ENCODE measurements at places on chromosomes 2 and 18.

DNA sequence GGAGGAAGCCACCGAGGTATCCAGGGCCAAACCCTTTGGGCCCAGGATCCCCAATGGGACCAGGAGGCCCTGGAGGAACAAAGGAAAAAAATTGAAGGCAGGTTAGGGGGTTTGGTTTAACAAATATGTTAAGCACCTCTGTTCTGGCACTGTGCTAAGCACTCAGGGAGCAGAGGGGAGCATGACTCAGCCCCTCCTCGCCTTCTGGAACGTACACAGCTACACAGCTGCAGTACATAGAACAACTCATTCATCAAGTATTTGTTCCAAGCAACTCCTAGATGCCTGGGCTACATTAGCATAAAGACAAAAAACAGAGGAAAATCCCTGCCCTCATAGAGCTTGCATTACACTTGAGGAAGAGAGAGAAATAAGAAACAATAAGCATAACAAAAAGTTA lies 153.6 kb downstream of the COL4A4 start:
- no peak for DNase-seq

DNA sequence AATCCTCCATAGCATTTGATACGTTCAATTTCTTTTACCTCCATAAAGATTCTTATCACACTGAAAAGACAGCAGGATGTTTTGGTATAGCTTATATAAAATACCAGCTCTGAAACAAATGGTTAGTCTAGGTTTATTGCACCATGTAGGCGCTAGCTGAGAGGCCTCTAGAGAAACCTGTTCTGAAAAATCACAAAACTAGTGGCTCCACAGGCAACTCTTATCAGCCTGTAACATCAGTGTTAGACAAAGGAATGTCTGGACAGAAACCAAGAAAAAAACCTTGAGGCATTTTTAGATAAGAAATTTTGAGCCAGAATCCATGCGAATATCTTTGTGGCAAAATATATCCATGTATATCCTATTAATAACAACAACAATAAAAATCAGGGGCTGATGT lies 440.4 kb upstream of the MAP2 start:
- no peak for DNase-seq

DNA sequence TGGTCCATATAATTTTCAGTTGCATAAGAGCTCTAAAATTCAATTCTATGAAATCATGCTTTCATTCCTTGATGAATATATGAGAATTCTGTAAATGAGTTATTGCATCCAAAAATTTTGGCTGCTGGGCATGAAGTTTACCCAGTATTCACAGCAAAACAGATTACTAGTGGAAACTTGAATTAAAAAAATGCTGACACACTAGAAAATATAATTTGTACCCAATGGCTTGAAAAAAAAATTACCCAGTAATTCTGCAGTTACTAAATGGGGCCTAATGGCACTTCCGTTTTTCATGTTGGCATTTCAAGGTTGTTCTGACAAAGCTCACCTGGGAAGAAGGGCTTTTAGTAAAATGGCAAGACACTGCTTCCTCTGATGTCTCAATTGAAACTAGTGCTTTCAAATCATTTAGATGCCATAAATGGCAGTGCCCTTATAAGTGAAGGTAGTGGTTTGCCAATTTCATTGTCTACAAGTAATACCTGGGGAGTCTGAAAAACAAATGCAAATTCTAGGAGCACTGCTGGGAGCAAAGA lies 343.6 kb downstream of the TDRD15 start:
- no peak for DNase-seq

- no peak for DNase-seq
These were observed 121.7 kb downstream of the FSIP2 start for GRCh38 chr2:185860321-185860720.

DNA sequence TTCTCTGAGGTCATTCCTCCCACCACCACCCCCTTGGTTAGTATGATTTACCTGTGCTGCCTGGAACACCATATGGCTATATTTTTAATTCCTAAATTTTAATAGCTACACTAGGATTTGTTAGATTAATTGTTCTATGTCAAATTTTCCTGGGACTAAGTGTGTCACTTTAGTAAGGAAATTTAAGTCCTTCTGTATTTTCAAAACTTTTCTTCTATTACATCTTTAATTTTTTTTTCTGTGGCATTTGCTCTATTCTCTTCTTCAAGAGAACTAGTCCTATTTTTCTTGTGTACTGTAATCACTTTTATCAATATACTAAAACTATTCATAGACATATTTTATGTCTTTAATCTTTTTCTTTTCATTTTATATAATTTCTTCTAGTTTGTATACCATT lies 456.9 kb downstream of the ARHGAP15 start:
- no peak for DNase-seq

- no peak for DNase-seq
These were observed 1.7 kb downstream of the SEPTIN2 start for GRCh38 chr2:241317391-241317790.

- DNase-seq, result no peak
These were observed 230.7 kb downstream of the KCNH7 start for GRCh38 chr2:162607915-162608314.

- no peak for DNase-seq
These were observed 31.0 kb upstream of the KCNF1 start for GRCh38 chr2:10880586-10881321.

DNA sequence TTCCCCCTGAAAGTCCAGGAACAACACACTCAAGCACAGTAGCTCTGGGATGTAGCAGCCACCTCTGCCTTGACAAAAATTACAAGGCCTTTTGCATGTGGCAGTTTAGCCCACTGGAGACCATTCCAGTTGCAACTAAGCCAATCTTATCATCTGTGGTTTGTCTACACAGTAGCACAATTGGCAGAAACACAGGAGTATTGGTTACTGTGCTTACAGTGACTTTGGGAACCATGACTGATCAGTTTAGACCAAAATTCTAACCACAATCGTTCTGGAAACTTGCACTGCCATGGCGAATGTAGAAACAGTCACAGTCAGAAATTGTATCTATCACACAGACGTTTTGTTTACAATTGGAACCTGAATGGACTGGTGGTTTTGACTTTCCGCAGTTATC lies 403.7 kb upstream of the MEIS1 start:
- DNase-seq, result no peak

DNA sequence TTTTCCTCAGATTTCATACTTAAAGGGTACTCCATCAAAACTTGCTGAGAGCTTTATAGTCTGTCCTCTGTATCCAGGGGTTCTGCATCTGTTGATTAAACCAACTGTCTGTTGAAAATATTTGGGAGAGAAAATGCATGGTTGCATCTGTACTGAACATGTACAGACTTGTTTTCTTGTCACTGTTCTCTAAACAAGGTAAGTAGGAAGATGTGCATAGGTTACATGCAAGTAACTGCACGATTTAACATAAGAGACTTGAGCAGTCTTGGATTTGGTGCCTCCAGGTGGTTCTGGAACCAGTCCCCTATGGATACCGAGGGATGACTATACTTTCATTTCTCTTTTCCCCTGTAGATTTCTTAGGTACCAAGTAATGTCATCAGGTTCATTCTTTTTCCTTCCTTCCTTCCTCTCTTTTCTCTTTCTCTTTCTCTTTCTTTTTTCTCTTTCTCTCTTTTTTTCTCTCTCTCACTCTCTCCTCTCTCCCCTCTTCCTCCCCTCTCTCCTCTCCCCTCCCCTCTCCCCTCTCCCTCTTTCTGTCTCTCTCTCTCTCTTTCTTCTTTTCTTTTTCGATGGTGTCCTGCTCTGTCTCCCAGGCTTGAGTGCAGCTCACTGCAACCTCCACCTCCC lies 23.2 kb downstream of the ADNP2 start:
- no peak for DNase-seq

DNA sequence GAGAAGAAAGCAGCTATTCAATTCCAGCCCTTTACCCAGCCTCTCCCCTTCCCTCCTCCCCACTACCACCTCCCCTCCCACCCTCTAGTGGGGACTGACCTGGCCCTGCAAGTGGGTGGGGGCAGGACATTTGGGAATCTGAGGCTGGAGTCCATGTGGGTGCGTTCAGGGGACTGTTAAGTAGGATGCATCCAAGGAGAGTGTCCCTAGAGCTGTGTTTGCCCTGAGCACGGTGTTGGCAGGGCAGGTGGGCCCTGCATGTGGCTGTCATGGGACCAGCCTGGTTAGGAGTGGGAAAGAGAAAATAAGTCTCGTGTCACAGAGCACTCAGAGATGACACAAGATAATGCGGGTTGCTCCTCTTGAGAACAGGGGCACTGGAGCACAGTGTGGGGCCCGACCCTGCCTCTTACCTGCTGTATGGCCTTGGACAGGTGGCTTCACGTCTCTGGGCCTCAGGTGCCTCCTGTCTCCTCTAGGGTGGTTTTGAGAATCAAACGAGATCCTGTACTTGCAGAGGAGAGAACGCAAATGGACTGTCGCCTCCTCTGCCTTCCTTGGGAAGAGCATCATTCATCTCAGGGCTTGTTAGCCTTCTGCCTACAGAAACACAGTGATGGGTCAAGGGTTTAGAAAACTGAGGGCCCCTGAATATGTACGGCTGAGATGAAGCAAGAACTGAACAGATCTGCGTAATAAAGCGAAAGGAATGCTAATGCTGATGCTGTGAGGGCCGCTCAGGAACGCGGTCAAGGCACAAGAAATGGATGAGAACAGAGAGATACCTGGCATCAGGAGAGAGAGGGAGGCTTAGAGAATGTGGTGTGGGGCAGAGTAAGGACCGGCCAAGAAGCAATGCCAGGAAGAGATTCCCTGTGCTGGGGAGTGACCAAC lies 187.7 kb upstream of the HAAO start:
- no peak for DNase-seq

DNA sequence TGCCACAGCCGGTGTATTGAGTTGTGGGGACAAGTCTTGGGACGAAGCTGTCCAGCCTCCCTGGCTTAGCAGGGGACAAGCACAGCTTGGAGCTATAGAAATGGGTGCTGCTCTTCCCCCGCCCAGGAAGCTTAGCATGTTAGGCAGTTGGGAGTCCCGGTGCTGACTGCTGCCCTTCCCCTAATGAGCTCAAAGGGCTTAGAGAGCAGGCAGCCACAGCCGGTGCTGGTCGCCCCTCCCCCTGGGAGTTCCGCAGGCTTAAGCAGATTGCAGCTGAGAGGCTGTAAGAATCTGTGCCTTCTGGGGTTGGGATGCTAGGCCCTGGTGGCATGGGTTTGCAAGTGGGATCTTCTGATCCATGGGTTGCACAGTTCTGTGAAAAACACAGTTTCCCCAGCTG lies 237.3 kb downstream of the DCDC2C start:
- DNase-seq, result no peak

- DNase-seq, result no peak
These were observed 17.6 kb downstream of the TTC32 start for GRCh38 chr2:19883971-19884720.

DNA sequence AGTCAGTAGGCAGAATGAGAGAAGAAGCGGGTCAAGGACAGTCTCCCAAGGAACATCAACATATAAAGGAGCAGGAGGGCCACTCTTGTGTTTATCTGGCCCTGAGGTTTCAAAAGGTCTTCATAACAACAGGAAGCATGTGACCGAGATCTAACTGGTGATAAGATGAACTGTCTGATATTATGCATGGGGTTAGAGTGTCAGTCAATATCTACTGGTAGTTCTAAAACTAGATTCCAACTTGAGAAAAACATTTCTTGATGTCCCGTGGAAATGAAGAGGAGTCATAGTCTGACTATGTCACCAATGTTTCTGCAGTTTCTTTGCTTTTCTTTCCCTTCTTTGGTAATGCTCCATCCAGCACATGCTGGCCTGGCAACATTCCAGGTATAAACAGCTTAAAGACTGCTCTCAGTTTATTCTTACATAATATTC lies 77.5 kb upstream of the ITPRID2 start:
- DNase-seq, result no peak

DNA sequence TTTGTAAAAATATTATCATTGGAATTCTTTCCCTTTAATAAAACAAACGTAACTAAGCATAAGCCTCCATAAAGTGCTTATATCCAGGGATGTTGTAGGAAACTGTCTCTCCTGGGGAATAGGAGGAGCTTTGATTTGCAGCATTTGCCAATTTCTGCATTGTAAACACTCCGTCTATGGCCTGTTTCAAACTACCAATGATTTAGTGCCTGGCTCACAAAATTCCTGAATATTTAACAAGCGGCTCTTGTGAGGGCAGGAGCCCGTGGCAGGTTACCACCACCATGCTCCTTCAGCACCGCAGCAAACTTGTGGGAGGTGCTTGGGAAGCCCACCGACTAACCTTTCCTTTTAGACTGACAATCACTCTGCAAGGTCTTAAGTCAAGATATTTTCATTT lies 520.3 kb downstream of the SOX11 start:
- no peak for DNase-seq

- DNase-seq, result no peak
These were observed 648 bp downstream of the ARID5A start for GRCh38 chr2:96537066-96537733.

DNA sequence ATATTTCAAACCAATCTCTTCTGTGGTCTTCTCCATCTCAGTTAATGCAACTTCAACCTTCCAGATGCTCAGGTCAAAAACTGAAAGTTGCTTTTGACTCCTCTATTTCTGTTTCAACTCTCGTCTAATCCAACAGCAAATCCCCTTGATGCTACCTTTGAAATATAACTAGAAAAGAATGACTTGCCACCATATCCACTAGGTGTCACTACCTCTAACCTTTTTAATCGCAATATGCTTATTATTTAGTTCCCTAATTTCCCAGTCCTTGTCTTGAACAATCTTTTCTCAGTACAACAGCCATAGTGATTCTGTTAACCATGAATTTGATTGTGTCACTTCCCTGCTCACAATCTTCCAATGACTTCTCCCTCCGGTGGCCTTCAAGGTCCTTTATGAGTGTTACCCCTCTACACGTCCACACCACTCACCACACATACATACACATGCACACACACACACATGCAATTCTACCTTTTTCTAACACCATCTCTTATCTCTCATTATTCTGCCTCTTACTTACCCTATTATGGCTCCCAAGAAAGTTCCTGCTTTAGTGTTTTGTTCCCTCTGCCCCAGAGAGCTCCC lies 245.5 kb upstream of the KCNJ3 start:
- no peak for DNase-seq

DNA sequence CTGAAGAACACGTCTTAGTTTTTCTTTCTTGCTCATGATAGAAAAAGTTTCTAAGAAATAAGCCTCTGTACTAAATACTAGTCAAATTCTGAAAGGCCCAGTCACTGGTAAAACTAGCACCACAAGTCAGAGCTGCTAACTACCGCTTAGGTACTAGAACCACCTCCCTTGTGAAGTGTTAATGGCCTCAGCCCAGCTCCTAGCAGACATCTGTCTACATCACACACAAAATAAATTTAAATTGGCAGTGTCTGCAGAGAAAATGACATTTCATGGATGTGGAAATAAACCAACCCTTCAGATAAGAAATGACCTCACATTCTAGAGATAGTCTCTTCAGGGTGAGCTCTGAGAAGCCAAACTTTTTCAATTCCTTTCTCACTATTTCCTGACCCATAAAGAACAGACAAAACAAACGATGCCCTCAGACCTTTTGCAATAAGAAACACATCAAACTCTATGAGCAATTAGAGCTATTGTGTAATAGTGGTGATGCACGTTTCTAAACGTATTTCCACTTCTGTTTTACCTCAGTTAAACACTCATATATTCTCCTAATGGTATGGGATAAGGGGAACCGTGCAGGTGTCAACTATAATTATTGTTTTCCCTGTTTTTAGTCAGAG lies 70.3 kb upstream of the DSG1 start:
- DNase-seq, result no peak

- no peak for DNase-seq
These were observed 8.2 kb downstream of the SMARCAL1 start for GRCh38 chr2:216420367-216421101.
